ENCODE measurements at places on chromosomes 2 and 18.

- DNase-seq, result no peak
Observed at GRCh38 chr2:120678926-120679325, 56.7 kb upstream of the GLI2 start.

DNA sequence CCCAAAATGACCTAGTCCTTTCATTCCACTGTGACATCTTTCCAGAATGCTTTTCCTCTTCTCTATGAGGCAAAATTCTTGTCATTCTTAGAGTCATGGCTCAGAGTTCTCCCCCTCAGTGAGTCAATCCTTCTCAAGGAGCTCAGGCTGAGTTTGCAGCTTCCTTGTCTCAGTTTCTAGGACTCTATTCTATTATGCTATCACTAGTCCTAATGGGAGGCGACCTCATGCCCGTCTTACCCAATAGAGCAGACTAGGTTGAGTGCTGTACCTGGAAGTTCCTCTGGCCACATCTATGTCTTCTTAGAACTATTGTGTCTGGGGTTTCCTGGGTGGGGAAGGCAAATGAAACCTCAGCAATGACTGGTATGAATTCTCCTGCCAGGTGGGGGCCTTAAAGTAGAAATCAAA is 51.5 kb downstream of the HAUS1 start:
- peak; percentile 32 for DNase-seq

DNA sequence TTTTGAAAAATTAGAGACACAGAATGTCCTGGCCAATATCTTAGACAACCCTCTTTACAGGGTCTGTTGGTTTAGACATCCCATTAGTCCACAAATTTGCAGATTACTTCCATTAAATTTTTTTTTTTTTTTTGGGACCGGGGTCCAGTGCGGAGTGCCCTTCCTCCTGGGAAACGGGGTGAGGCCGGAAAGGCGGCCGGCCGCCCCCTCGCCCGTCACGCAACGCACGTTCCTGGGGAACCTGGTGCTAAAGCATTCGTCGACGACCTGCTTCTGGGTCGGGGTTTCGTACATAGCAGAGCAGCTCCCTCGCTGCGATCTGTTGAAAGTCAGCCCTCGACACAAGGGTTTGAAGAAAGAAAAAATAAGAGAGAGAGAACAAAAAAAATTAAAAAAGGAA is 21.5 kb upstream of the RBFA start:
- DNase-seq, result no peak

- no peak for DNase-seq
Observed at GRCh38 chr2:211237586-211238275, 681.3 kb downstream of the CPS1 start.

- no peak for DNase-seq
Observed at GRCh38 chr2:119255760-119256581, 32.3 kb downstream of the STEAP3 start.

Data from Jurkat, Clone E6-1 (cell line).